ENCODE measurements at places on chromosomes 11 and 22. TPM values are rescaled to one million over a fixed set of nuclear protein-coding genes. Genes with fewer than 3 reads are reported as not detected.

Gene DKK3
- total RNA-seq = 46.5 TPM

Gene BRMS1
- total RNA-seq = 111 TPM

Gene C11orf54
- total RNA-seq = 18.2 TPM

Gene POLD4
- 54.2 TPM for total RNA-seq

Data from Daoy (cell line).